ENCODE measurements at places on chromosomes 1 and 21.

- no peak for DNase-seq
- H3K27ac ChIP-seq, result no peak overlapping the region
- H3K4me1 ChIP-seq, result no peaks in the 10 kb centered on the region
- no peaks in the 10 kb centered on the region for H3K27me3 ChIP-seq
- no peak overlapping the region for H3K4me3 ChIP-seq
Measured at GRCh38 chr1:222750651-222751050, 13.6 kb downstream of the FAM177B start.

DNA sequence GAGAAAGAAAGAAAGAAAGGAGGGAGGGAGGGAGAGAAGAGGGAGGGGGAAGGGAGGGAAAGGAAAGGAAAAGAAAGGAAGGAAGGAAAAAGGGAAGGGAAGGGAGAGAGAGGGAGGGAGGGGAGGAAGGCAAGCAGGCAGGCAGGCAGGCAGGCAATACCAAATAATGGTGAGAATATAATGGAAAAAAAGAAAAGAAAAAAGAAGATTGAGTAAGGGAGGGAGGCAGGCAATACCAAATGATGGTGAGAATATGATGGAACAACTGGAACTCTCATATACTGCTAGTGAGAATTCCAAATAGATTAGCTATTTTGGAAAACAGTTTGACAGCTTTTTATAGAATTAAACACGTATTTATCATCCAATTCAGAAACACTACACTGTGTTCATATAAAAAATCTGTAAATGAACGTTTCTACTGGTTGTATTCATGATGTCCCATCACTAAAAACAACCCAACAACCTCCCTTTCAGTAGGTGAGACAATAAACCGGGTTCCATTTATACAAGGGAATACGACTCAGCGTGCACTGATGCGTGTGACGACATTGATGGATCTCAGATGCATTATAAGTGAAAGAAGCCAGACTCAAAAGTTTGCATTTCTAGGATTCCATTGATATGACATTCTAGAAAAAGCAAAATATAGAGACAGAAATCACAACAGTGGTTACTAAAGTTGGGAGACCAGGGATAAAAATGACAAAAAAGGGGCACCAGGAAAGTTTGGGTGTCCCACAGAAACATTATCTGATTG is 226.4 kb downstream of the DSCAM start:
- no peak for DNase-seq
- H3K27ac ChIP-seq, result no peak overlapping the region
- no peak overlapping the region for H3K4me3 ChIP-seq
- no peaks in the 10 kb centered on the region for H3K36me3 ChIP-seq
- no peaks in the 10 kb centered on the region for H3K4me1 ChIP-seq
- H3K27me3 ChIP-seq, result no peaks in the 10 kb centered on the region

GRCh38 chr1:38787041-38787440 is 72.5 kb downstream of the RRAGC start:
- no peaks in the 10 kb centered on the region for H3K36me3 ChIP-seq
- no peak overlapping the region for H3K4me3 ChIP-seq
- H3K27me3 ChIP-seq, result peaks cover 97% of the 10 kb centered on the region

DNA sequence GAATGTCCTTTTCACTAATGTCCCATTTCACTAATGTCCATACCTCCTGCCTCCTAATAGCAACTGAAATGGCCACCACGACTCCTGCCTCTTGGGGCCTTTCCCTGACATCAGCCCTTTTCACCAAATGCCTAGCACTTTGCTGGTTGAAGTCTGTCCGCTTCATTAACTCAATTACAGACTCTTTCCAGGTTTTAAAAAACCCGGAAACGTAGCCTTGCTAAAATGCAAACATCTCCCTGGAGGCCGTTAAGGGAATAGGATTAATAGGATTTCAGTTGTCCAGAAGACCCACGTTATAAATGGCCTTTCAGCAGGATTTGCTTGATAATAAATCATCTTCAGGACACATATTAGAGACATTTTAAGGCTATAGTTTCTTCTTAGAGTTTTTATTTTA is 25.7 kb upstream of the ERO1B start:
- DNase-seq, result no peak
- H3K27me3 ChIP-seq, result no peaks in the 10 kb centered on the region
- H3K4me1 ChIP-seq, result no peaks in the 10 kb centered on the region
- no peaks in the 10 kb centered on the region for H3K36me3 ChIP-seq
- no peak overlapping the region for H3K27ac ChIP-seq
